ENCODE measurements at places on chromosomes 12 and 14.

DNA sequence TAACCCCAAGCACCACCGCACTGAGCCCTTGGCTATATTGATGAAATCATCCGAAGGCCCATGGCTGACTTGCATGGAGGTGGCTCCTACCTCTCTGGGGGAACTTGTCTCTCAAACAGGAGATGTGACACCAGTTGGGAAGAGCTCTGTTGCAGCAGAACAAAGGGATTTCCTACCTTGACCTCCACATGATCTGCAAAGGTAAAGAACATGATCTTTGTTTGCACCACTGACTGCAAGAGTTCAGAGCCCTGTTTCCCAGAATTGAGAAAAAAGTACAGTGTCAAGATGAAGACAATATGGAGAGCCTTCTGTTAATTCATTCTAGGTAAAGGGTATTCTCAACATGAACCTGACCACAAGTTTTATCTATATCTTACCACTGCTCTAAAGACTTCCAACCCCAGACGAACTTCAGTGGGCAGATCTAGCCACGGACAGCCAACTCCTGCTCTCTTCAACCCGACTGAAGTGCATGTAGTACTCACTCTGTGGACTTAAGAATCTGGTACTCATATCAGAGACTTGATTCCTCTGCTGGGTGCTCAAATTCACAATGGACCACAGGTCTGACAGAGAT is 32.1 kb downstream of the ZFYVE26 start:
- DNase-seq = no peak

DNA sequence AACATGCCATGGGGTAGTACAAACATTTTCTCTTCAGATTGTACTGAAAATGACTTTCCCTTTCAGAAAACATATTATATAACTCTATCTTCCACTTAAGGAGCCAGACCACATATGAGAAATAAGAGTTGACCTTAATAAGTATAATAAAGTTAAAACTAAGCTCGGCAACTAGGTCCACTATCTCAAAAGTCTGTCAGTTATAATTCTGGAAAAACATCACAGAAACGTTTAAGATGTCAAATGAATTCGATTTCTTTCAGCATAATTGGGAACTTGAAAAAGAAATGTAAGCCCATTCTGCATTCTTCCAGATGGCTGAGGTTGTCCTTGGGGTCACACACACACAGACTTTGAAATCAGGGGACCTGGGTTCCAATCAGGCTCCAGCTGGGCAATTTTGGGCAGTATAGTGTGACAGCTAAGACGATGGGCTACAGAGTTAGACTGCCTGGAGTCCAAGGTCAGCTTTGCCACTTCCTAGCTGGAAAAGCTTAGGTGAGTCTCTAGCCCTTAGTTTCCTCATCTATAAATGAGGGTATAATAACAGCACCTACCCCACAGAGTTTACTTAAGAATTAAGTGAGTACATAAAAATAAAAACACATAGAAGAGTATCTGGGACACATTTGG is 75.6 kb downstream of the PPP2R5E start:
- DNase-seq = no peak

GRCh38 chr12:53974084-53975063 is at the start of gene HOTAIR:
Gene HOTAIR, minus strand, starts transcription at chr12:53974954.
- DNase-seq = no peak

GRCh38 chr14:104348741-104349140 is 210.4 kb downstream of the KIF26A start:
- no peak for DNase-seq

DNA sequence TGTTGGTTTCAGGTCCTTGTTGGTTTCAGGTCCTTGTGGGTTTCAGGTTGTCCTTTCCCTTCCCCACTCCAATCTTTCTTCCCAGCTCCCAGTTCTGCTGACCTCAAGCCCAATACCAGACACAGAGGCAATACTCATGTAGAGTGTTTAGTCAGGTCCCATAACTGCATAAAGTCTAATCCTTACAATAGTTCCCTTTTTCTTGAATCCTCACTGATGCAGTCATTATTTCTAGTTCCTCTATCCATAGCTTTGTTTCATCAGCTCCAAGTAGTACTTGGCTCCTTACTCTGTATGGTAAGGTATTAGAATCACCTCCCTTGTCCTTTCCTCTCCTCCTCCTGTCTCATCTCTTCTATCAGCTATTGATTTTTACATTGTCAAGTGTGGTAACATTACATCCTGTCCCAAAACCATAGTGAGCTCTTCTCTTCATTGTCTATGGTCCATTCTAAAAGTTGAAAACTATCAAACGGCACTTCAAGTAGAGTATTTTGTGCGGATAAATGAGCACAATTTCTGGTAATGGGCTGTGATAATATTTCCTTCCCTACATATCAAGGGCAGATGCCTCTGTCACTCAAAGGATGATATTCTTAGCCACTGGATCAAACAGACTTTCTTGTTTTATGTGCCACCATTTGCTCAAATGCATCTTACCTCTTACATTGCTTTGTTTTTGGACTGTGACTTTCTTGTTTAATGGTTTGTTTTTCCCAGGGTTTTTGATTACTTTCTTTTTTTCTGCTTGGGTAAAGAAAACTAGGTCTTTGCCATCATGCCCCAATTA is 57.2 kb upstream of the JDP2 start:
- no peak for DNase-seq

GRCh38 chr12:4908684-4909409 is 858 bp upstream of the KCNA1 start:
- no peak for DNase-seq

DNA sequence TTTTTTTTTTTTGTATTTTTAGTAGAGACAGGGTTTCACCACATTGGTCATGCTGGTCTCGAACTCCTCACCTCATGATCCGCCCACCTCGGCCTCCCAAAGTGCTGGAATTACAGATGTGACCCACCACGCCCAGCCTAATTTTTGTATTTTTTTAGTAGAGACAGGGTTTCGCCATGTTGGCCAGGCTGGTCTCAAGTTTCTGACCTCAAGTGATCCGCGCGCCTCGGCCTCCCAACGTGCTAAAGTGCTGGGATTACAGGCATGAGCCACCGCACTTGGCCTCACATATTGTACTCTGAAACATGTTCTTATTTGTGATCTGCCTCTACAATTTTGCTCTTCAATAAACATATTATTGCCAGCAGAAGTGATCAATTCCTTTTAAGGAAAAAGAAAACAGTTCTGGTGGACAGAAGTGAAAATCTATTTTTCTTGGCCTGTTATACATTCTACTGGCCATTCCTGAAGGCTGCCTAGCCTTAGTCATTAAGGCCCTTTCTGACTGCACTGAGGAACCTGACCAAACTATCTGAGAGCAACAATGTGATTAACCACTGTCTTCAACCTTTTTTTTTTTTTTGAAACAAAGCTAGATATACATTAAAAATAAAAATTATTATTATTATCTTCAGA is 36.1 kb downstream of the SNX6 start:
- no peak for DNase-seq

GRCh38 chr12:127785986-127786590 is 480.9 kb upstream of the TMEM132C start:
- DNase-seq = no peak

GRCh38 chr12:15550793-15551192 is 228.5 kb downstream of the PTPRO start:
- DNase-seq = no peak

GRCh38 chr12:25084816-25085215 is 110.1 kb downstream of the DNAI7 start:
- DNase-seq = no peak

DNA sequence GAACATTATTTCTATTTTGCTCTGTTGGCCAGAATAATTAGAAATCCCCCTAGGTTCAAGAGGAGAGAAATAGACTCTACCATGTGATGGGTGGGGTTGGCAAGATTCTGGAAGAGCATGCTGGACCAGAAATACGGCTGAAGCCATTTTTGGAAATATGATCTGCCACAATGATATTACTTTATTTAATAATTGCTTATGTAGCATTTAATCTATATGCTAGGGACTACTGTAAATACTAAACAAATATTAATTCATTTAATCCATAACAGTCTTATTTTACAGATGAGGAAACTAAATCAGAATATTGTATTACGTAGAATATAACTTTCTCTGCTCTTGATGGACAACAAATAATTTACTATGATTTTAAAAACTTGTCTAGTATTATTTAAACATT is 193.7 kb downstream of the RAD51B start:
- no peak for DNase-seq

- no peak for DNase-seq
Measured at GRCh38 chr12:90543841-90544240, 411.1 kb downstream of the CCER1 start.

- DNase-seq = no peak
Measured at GRCh38 chr12:71671816-71672215, 7.7 kb downstream of the THAP2 start.

- DNase-seq = no peak
Measured at GRCh38 chr14:61889914-61890351, 127.7 kb downstream of the SNAPC1 start.

GRCh38 chr14:97634751-97635150 is 837.6 kb downstream of the VRK1 start:
- no peak for DNase-seq

GRCh38 chr14:37403626-37404025 is 191.4 kb downstream of the FOXA1 start:
- DNase-seq = no peak

DNA sequence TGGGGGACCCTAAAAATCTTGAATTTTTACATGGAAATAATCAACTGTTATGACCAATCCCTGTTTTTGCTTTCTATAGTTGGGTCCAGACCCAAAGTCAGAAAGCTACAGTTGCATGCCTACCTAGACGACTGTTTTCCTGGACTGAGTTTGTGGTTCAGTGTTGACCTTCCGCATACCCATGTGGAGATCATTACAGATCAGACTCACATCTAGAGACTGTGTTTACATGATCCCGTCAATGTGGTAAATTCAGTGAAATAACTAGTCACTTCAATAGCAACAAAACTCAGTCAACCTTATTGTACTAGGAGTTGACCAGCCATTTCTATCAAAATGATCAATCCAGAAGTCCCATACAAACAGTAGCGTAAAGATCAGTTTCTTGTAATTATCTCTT is 257.6 kb downstream of the EGLN3 start:
- no peak for DNase-seq

DNA sequence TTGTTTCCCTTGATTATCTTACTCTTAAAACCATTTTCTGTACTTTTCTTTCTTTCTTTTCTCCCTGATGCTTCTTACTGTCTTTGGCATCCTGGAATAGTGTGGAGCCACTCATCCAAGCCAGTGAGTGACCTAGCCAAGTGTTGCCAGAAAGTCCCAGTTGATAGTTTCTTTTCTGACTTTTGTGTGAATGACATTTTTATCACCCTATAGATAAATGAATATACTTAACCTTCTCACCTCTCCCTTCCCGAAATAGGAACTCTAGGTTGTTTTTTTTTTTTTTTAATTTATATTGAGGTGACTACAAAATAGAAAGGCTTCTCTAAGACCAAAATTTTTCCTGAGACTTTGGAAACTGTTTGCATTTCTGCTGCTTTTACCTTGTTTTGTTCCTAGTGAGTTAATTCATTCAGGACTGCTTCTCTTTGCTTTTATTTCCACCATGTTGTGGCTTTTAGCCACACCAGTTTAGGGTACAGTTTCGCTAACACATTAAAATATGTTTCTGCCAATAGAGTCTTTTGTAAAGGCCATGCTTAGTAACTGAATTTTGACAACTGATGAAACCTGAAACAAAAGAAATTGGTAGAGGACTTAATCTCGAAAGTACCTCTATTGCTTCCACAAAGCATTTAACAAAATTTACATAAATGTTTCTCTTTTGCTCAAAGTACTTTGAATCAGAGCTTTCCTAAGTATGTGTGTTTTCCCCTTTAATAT is 194.6 kb downstream of the ERC1 start:
- no peak for DNase-seq

DNA sequence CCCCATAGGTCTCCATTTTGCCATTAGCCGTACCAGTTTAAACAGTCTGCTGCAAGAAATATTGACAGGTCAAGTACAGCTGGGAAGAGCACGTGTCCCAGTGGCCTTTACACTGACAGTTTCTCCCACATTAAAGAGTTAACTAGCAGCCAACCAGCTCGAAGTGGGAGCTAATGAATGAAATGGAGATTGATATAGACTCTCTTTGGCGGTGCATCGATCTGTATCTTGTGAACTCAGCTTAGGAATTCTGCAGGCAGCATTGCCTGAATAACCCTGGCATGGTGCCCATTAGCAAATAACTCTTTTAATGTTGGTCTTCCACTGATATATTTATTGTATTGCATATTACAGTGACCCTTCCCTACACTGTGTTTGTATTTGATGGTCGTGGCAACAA is 319.4 kb downstream of the EGLN3 start:
- no peak for DNase-seq
